ENCODE measurements at places on chromosomes 7 and 10. TPM values are rescaled to one million over a fixed set of nuclear protein-coding genes. Genes with fewer than 3 reads are reported as not detected.

DNA sequence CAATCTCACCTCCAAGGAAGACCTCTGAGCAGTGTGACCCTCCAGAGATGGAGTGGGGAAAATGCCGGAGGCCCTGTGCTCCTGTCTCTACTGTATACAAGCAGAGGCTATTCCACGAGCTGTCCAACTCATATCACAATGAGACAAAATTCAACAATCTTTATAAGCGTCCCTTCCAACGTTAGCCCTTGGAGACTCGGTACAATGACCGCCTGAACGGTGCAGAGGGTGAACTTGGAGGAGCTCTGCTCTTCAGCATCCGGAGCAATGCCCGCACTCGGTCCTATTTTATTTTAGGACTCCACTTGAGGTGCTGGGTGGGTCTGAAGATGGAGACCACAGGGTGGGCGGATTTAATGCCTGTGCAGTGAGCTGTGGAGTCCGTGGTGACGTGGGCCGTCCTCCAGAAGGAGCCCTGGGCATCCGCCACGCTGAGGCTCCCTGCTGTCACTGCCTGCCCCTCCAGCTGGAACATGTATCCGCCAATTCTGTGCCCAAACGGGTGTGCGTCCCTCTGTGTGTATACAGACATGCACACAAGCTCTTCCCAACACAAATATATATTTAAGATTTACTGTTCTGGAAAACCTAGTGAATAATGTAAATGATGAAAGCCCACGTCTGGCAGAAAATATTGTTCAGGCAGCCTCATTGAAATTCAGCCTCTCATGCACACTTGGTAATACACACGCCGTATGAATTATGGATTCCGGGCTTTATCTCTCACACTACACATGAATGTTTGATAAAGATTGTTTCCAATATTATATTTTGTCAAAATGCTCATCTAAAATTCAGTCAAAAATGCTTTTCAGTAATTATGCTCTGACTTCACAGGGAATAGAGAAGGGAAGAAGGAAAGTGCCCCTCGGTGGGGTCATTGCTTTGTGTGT, 239.9 kb upstream of the ZMIZ1 start:
- DNase-seq, result no peak

DNA sequence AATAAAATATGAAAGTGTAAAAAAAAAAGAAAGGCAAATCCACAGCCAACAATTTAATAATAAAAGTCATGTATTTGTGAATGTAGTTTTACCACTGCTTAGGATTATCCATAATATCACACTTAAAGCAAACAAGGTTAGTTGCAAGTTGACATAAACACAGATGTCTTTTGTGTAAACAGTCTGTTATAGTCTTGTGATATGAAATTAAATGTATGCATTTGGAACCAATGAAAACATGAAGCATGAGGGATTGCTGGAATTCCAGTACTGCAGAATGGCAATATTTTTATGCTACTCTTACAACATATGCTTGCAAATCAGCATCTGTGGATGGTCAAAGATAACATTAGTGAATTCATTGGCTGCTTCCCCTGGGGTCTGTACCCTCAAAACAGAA, 148.1 kb downstream of the DNAJB9 start:
- no peak for DNase-seq

- DNase-seq, result peak; percentile 86
Observed at GRCh38 chr10:8060010-8060703, 5.7 kb downstream of the GATA3 start.

- peak; percentile 49 for DNase-seq
Observed at GRCh38 chr10:102230861-102231356, 4.8 kb downstream of the ELOVL3 start.

DNA sequence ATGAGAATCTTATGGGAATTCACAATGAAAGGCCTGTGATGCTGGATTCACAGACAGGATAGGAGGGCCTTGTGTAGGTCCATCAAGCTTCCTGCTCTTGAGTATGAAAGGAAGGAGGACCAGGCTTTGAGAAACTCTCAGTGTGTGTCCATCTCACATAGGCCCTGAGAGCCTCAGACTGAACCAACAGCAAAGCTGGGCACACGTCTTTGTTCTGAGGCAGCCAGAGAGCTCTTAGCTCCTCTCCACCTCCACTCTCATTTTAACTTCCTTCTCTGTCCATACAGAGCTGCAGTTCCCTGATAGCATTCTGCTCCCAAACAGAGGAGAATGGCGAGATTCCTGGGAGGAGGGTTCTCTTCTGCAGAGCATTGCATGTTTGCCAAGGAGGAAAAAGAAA, 515.6 kb downstream of the CALN1 start:
- DNase-seq, result no peak

Gene DHTKD1
- 19.8 TPM for total RNA-seq

DNA sequence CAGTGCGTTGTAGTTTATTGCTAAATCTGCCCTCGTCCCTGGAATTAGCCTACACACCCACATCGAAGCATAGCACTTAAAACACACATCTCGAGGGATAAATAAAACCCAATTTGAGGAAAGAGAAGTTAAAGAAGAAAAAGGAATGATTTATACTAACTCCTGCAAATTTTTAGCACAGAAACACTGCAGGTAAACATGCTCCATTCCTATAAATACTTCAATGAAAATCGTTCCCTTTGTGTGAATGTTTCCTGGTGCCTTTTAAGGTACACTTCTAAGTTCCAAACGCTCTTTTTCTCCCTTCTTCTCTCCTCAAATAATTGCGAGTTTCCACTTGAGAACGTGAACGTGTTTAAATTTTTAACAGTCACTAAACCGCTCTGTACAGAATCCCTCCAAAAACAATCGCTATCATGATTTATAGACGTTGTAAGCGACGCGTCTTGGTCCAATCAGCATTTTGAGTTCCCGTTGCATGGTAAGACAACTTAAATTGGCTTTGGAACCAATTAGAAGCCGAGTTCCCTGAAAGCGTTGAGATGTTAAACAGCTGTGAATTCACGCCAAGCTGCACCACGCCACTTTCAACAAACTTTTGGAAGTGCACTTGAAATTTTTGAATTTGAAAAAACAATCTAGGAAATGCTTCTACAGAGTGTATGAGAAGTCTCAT, 12.5 kb upstream of the EBLN1 start:
- DNase-seq, result peak; percentile 64

Gene ABCB1
- total RNA-seq, result 2.7 TPM

DNA sequence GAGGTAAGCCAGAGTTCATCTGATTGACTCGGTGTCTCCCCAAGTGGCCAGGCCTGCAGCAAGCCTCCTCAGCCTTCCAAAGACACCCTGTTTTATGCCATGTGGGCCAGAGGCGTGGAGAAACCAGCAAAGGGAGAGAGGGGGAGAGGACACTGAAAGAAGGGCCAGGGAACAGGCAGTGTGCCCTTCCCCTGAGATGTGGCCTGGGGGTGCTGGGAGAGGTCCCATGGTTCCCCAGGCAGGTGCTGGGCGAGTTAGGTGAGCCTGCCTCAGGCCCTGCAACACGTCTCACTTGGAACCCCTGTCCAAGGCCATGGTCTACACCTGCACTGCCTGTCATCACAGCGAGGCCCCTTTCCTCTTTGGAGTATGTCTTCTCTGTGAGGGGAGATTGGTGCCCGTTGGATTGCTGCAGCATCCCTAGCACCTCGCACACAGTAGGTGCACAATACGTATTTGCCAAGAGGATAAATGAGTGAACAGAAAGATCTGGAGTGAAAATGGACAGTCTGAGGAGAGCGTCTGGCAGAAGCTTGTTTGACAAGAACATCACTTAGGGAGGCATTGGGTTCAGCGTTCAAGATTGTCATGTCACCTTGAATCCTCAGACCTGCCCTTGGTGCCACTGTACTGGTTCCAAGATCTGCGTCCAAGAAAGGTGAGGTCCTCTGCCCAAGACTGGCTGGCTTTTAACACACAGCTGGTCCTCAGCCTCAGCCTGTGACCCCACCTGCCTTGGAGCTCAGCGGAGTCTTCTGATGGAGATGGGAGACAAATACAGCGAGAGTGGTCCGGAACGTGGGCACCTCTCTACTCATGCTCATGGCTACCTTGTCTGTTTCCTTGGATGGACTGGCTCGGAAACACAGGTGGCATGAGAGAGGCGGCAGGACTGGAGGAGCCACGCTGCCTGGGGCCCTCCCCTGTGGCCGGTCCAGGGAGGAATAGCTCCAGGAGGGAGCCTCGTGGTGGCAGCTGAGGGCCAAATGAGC, 39.8 kb upstream of the NUB1 start:
- DNase-seq, result no peak

DNA sequence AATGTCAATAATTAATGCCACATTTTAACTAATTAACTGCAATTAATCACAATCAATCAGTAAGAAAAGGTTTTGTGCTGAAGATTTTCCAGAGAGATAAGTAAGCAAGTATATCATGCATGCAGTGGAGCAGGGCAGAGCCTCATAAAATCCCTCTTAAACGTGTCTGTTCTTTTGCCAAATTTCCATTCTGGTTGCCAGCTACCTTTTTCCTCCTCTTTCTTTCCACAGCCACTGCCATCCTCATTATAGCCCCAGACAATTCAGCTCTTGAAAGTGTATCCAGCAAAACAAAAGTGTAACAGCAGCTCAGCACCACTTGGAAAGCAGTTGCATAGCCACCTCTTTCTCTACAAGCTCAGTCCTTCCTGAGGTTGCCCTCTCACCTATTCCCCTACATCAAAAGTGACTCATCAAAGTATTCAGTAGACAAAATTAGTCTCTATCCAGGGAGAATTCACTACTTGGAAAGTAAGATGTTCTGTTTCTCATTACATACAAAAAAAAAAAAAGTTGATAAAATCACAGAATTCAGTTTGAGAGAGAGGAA, 26.9 kb upstream of the EPHB6 start:
- no peak for DNase-seq

Gene UPK3BL2
- total RNA-seq, result 52.4 TPM

GRCh38 chr10:986137-986825, 2.0 kb upstream of the GTPBP4 start:
- DNase-seq, result no peak

GRCh38 chr7:39973801-39974200, 23.7 kb downstream of the CDK13 start:
- DNase-seq, result no peak

Gene FOXI2
- total RNA-seq, result not detected

GRCh38 chr10:4698075-4698474, 127.9 kb upstream of the AKR1E2 start:
- DNase-seq, result no peak

DNA sequence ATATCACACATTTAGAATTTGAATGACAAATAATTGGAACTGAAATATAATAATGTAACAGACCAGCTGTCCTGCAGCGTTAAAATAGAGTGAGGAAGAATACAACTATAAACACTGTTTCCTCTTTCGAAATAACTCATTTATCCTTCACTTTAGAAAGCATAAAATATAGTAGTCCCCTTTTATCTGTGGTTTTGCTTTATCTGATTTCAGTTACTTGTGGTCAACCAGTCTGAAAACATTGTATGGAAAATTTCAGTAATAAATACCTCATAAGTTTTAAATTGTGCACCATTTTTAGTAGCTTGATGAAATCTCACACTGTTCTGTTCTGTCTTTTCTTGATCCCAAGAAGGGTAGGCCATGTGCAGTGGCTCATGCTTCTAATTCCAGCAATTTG, 31.7 kb downstream of the POLR1F start:
- no peak for DNase-seq

DNA sequence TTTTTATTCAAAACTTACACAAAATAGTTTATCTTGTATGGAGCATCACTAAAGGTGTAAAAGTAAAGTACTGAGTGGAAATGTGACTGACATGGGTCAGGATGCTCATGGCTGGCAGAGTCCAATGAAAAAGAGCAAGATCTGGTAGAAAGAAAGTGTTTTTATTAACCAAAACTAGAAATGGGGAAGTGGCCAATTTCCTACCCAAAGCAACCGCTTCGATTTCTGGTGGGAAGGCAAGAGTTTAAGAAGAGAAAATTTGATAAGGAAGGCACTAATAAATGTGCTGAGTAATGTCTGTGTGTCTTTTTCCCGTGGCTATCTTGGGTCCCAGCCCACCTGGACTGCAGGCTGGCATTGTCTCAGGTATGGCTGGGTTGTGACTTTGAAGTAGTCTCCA, 277.7 kb downstream of the ANKRD7 start:
- DNase-seq, result no peak

Gene ASAH2B
- 2.3 TPM for total RNA-seq

DNA sequence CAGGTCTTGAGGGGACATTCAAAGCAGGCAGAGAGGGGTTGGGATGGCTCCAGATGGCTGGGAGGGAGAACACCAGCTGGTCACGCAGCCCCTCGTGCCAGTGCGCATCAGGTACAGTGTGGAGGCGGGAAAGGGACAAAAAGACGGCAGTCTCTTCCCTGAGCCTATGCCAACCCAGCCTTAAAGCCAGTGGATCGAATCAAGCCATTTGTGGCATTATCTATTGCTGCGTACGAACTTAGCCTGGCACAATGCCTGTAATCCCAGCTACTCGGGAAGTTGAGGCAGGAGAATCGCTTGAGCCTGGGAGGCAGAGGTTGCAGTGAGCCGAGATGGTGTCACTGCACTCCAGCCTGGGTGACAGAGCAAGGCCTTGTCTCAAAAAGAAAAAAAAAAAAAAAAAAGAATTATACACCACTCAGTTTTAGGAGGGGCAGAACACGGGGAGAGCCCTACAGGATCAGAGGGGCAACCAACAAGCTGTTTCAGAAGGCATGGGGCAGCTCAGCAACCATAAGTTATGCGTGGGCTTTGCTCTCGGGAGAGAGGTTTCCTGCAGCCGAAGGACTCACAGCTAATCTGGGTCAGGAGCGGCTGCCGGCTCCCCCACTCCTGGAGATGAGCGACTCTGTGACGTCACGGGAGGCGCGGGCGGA, 356 bp upstream of the NDUFB2 start:
- peak; percentile 95 for DNase-seq

DNA sequence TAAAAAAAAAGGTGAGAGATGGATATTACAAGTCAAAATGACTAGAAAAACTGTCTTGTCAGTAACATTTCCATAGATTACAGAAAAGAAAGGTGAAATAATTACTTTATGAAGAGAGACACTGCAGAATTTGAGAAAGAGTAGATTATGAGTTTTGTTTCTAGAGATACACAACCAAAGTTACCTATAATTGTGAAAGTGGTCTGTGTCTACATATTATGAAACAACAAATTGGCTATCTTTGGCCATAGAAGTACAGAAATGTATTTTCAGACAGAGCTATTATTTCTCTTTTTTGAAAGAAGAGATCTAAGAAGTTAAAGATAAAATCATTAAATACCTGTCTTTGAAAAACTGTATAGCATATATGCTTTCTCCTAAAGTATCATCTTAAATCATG, 30.1 kb downstream of the KCND2 start:
- no peak for DNase-seq

DNA sequence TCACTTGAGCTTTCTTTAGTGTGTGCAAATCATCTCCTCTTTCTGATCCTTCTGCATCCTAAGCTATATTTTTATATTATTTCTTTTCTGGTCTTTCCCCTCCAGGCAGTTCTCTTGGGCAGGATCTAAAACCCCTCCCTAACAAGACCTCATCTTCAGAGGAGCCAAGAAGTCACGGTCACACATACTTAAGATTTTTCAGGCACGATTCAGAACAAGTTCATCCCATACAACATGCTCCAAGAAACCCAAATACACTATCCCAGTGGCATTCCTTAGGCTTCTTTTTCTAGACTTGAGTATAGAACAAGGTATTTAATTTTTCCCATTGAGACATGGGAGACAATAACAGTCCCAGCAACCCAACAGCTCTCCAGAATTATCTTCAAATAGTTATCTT, 1251.5 kb downstream of the DNAJB9 start:
- no peak for DNase-seq
